Tibial nerve (tissue), 4 donors: ENCODE measurements at places on chromosomes 13 and 19.

DNA sequence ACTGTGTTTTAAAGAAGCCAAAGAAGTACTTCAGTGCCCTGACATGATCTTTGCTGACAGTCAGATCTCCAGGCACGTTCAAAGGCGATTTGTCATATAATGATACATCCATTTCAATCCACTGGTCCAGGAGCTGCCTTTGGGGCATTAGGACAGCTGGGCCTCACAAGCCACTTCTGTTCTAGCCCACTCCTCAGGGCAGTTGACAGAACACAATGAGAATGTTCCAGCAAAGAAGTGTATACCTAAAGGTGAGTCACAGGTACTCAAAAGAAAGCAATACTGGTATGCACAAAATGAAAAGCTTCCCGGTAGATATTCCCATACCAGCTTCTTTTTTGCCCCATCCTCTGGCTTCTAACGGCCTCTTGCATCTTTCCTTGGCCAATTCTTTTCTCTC lies 12.5 kb upstream of the MAP3K10 start:
- DNase-seq = no peak

GRCh38 chr13:19657872-19658591 lies 24.6 kb downstream of the MPHOSPH8 start:
- DNase-seq = no peak

- no peak for DNase-seq
Measured at GRCh38 chr19:58434217-58434616, 5.7 kb downstream of the ZNF132 start.

DNA sequence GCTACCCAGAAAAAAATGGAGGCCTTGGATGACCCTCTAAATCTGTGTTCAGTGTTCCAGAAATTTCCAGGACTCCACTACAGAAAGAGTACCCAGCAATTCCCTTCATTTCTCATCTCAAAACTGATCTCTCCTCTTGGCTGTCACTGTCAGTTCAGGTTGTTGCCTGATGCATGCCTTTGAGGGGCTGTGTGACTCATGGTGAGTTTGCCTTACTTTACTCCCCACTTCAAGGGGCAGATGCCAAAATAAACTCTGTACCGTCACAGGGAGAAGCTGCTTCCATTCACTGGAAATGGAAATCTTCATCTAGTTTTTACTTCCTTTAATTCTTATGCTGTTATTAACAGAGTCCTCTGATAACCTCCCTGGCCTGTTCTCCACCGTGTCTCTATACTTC lies 1075.0 kb downstream of the DIAPH3 start:
- no peak for DNase-seq

- no peak for DNase-seq
Measured at GRCh38 chr19:49999371-50000010, 25.7 kb downstream of the VRK3 start.

DNA sequence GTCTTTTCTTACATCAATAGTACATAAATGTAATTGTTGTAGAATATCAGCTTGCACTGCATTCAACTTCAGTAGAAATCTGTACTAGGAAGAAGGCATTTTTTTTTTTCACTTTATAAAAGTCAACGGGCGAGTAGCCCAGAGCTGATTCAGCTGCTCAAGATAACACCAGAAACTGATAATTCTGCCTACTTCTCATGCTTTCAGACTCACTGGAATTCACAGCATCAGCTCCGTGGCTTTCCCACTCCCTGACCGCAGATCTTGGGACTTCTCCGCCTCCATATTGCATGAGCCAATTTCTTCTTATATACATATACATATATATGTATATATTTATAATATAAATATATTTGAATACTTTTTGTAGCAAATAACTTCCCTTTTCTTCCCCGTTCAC lies 263.1 kb upstream of the RXFP2 start:
- DNase-seq = no peak

- no peak for DNase-seq
Measured at GRCh38 chr13:66635526-66635925, 594.6 kb downstream of the PCDH9 start.

DNA sequence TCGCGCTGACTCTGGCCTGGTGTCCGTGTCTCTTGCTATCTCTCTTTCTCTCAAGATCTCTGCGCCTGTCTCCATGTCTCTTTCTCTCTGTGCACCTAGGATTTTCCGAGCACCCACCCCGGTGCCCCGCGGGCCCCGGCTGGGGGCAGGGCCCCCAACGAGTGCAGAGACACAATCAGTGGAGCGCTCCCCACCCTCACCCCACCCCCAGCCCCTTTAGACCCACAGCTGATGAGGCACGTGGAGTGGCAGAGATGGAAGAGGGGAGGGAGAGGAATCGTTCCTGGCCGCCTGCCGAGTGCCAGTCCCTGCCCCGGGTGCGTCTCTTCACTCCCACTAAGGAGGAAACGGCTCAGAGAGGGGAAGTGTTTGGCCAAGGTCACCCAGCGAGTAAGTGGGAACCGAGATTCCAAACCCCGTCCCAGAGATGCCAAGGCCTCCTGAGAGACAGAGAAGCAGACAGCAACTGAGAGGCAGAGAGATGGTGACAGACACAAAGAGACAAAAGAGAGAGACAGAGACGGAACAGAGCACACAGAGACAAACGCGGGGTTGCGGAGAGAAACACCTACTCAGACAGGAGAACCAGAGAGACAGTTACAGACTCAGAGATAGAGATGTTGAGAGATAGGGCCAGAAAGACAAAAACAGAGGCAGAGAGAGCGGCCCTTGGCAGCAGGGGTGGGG lies 626 bp upstream of the BCL3 start:
- no peak for DNase-seq

- no peak for DNase-seq
Measured at GRCh38 chr19:14718522-14719116, 28.8 kb downstream of the ZNF333 start.

DNA sequence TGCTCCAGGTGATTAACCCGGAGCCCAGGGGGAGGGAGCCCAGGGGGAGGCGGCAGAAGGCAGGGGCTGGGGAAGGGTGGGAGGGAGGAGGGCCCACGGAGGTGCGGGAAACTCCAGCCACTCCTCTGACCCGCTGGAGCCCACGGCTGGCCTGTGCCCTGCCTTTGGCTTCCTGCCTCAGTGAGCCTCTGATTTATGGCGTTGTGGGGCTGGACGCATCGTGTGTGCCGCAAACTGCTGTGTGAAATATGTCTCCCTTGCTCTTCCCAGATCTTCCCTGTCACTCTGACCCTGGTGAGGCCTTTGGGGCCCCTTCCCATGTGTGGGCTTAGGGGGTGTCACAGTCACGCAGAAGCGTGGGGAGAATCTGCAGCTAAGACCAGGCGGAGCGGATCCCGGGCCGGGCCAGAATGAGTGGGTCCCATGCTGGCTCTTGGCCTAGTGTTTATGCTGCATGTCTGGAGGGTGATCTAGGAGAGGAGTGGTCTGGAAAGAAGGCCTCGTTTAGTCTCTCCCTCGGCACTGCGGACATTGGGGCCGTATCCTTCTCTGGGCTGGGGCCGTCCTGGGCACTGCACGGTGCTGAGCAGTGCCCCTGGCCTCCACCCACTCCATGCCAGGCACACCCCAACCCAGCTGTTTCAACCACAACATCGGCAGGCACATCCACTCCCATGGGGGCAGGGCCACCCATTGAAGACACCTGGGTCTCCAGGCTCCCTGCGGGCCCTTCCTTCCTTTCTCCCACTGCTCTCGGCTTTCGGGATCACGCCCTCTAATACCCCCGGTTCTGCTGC lies 123.0 kb downstream of the KDM4B start:
- no peak for DNase-seq

DNA sequence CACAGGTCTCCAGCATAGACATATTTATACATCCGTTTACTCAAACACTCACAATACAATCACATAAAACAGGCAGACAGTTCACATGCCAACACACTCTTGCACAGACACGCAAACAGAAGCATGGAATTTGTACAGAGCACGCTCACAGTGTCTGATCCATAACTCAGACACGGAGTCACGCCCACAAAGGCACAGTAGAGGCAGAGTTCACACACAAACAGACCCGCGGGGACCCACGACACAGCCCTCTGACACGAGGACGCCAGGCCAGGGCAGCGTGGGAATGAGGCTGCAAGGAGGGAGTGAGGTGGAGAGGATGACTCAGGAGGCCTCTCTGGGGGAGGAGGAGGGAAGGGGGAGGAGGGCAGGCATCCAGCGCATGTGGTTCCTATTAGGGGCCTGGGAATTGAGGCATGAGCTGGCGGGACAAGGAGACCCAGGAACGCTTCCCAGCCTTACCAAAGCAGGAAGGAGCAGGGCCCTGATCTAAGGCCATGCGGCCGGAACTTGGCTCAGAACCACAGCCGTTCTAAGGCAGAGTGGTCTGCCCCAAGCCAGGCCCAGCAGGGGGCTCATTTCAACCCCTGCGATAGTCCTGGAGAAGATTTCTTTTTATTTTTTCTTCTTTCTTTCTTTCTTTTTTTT lies 9.1 kb upstream of the OLFM2 start:
- peak; percentile 78 for DNase-seq
